ENCODE measurements at places on chromosomes 5 and 9.
A peak's percentile ranks its signal among the peaks of the same experiment; 100 is the strongest.

GRCh38 chr5:3309538-3309937 lies 286.1 kb upstream of the IRX1 start:
- no peak for DNase-seq

- no peak for DNase-seq
Observed at GRCh38 chr5:127809533-127809932, 106.3 kb downstream of the CCDC192 start.

- DNase-seq = no peak
Observed at GRCh38 chr9:113398796-113399195, 2.3 kb downstream of the ALAD start.

GRCh38 chr9:34520505-34521385 lies 2.0 kb downstream of the ENHO start:
- DNase-seq = no peak

DNA sequence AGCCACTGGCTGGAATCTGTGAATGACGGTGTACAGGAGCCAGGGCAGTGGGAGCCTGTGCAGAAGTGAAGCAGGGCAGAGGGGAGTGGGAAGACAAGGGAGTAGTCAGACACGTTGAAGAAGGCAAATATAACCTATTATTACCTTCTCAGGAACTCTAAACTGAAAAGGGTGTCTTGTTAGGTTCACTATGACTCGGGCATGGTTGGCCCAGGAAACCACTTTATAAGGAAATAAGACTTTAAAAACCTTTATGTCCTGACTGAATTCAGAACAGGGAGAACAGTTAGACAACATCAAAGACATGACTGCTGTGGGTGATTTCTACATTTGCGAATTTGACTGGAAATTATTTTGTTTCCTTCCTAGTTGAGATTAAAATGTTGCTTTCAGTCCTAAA lies 107.5 kb downstream of the ACER2 start:
- DNase-seq = peak; percentile 14

DNA sequence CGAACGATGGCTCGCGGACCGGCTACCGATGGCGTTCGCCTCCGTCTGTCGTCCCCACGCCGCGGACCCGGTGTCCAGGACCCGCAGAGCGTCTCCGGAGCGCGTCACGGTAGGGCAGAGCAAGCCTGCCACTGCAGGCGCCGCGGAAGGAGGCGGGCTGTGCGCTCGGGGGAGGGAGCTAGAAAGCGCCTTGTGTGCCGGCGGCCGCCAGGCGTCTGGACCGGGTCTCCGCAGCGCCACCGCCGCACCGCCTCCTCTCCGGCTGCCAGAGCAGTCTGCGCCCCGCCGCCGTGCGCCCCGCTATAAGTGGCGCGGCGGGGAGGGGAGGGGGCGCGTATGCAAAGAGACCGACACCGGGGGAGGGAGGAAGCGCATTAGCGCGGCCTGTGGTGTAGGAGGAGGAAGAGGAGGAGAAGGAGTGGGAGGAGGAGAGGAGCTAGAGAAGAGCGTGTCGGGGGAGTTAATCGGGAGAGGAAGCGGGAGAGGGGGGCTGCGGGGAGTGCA lies at the start of gene ENC1:
Gene ENC1 (minus strand): TSS at position 279 of the 504 bp plus-strand sequence. CDS start 4,243 bp downstream, outside the sequence.
- peak; percentile 86 for DNase-seq

DNA sequence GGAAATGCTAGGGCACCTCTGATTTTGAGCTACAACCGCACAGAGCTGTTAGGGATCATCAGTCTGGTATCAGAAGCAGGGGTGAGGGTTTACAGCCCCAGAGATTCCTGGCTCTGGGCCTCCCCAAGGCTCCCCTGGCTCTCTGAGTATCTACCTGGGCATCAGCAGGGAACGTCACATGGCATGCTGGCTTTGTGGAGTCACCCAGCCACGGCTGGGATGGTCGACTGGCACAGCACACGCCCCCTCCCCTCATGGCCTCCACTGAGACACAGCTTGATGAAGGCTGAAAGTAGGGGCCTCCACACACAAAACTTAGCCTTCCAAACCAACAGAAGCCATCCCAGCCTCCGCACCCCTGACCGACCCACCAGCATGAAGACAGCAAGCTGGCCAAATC lies 16.7 kb downstream of the ATPSCKMT start:
- DNase-seq = no peak

GRCh38 chr9:120891245-120891883 lies 14.4 kb upstream of the PHF19 start:
- peak; percentile 81 for DNase-seq
